ENCODE measurements at places on chromosomes 2 and 18. TPM values are rescaled to one million over a fixed set of nuclear protein-coding genes. Genes with fewer than 3 reads are reported as not detected.

The CAPN10 gene
- total RNA-seq, result 30.3 TPM

The PROM2 gene
- total RNA-seq, result 0.07 TPM

The PSD4 gene
- total RNA-seq, result 0.32 TPM

The MROH2A gene
- total RNA-seq, result not detected

The CD8B2 gene
- total RNA-seq, result not detected

All from pulmonary artery endothelial cell (primary cell).